Activated T-helper 17 cell treated with anti-CD3 and anti-CD28 coated beads, Interleukin-2, amount 50 U/mL, for 72 hours (primary cell): ENCODE measurements at places on chromosomes 16 and 17.

DNA sequence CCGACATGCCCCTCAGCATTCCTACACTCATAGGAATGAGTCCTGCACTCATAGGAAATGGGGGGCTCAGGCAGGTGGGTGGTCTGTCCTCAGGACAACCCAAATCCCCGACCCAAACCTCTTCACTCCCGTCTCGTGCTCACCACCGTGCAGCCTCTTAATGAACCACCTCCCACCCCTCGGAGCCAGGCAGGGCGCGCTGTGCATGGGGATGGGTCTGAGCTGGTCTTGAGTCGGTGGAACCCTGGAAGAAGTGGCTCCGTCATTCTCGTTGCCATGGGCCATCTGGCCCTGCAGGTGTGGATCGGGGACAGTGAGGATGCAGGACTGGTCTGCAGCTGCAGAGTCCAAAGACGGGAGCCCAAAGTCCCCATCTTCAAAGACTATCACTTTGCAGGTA is 6.4 kb upstream of the RAB40B start:
- ATAC-seq: no peak

- no peak for ATAC-seq
Observed at GRCh38 chr17:32261417-32261736, 4.3 kb upstream of the RHBDL3 start.

DNA sequence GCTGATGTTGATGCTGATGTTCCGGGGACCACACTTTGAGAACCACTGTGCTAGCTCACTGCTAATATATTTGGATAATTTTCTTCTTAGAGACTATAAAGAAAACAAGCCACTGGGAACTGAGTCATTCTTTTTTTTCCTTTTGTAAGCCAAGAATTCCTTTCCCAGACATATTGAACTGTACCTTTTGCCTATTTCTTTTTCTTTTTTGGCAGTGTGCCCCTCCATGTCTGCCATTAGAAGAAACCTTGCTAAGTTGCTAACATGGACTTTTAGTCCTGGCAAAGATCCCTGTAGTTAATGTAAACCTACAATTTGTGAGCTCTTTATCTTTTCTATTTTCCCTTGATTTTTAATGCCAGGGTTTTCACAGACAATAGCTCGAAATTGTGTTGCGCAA is 17.3 kb upstream of the ERCC4 start:
- ATAC-seq: no peak

GRCh38 chr16:19785081-19785480 is 67.0 kb downstream of the IQCK start:
- no peak for ATAC-seq

GRCh38 chr17:71292006-71292405 is 828.8 kb upstream of the SOX9 start:
- ATAC-seq: no peak

- peak; percentile 72 for ATAC-seq
Observed at GRCh38 chr17:32936894-32937500, 9.0 kb downstream of the TMEM98 start.

GRCh38 chr16:56844056-56844455 is 21.0 kb upstream of the SLC12A3 start:
- no peak for ATAC-seq

- no peak for ATAC-seq
Observed at GRCh38 chr17:73118139-73118538, 25.7 kb upstream of the SLC39A11 start.

DNA sequence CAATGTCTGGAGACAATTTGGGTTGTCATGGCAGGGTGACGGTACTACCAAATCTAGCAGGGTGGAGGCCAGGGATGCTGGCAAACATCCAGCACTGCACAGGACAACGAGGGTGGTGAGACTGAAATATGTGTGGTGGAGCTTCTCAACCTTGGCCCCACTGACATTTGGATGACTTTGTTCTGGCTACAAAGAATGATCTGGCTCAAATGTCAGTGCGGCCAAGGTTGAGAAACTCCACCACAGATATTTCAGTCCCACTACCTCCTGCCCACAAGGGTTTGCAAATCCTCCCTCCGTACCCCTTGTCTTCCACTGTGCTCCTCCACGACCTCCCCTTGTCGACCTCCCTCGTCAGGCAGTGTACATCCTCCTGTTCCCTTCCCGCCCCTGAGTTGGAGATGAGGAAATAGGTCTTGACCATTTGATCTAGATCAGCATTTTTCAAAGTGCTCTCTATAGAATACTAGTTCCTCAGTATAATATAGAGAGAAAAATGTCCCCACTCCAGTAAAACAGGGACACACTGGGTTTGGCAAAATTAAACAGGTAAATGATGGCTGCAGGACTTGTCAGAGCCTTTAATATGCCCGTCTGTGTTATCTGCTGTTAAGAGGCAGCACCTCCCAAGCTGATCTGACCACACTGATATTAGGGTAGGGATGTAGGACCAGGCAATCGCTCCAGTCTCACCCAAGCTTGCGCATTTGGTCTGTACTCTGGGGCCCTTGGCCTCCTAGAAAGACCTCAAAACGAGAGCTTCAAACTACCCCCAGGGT is 6.8 kb downstream of the OSGIN1 start:
- no peak for ATAC-seq

DNA sequence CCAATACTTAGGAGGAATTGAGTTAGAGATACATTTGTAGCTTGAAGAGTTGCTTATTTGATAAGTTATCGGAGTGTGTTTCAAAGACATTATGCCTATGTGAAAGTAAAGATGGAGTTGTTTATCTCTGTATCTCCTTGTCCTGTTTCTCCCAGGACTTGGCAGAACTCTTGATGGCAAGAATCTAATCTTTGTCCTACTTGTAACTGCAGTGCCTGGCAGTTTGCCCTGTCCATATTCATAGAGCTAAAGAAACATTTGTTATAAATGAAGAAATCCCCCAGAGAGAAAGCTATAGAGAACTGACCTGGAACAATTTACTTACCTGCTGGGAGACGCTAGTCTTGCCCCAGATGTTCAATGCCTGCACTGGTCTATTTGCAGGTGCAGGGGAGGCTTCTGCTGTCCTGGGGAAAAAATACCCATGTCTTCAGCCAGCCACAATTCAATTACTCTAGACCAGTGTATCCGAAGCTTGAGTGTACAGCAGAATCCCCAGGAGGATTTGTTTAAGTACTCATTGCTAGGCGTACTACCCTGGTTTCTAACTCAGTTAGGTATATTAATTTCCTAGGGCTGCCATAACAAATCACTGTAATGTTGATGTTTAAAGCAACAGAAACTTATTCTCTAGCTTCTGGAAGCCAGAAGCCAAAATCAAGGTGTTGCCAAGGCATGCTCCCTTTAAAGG is 410.0 kb upstream of the HSBP1 start:
- ATAC-seq: no peak

DNA sequence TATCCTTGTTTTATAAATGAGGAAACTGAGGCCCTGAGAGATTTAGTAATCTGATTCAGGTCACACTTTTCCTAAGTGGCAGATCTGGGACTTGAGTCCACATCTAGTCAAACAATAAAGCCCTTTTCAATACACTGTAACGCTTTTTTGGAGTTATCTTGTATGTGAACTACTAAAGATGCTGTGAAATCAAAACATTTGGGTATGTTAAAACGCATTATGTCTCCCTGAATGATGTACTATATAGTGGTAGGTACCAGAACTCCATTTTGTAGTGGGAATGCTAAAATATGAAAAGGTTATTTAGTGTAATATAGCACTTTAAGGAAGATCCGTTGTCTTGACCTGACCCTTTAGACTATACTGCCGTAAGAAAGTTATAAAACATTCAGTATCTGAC is 57.2 kb downstream of the NACA2 start:
- no peak for ATAC-seq

GRCh38 chr17:83096401-83097224 is 17.2 kb downstream of the METRNL start:
- no peak for ATAC-seq

- no peak for ATAC-seq
Observed at GRCh38 chr17:60627124-60627523, 27.1 kb downstream of the PPM1D start.

GRCh38 chr16:50071075-50071671 is 5.4 kb downstream of the HEATR3 start:
- ATAC-seq: no peak

- peak; percentile 43 for ATAC-seq
Observed at GRCh38 chr17:67378454-67379250, 1.6 kb downstream of the PITPNC1 start.

DNA sequence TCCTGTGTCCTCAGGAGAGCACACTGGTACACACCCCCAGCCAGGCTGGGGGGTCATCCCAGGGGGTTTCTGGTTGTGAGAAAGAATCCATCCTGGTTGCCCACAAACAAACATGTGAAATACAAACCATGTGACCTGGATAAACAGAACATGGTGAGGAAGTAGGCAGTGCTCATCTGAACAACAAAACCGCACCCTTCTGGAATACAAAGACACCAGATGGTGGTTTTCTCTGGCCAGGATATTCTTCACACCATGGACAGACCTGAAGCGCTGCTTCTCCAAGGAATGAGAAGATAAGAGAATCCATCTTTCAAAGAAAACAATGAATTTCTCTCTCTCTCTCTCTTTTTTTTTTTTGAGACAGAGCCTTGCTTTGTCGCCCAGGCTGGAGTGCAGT is 302.3 kb downstream of the SLC39A11 start:
- no peak for ATAC-seq

GRCh38 chr16:72043058-72043457 is 11.2 kb upstream of the HP start:
- no peak for ATAC-seq

DNA sequence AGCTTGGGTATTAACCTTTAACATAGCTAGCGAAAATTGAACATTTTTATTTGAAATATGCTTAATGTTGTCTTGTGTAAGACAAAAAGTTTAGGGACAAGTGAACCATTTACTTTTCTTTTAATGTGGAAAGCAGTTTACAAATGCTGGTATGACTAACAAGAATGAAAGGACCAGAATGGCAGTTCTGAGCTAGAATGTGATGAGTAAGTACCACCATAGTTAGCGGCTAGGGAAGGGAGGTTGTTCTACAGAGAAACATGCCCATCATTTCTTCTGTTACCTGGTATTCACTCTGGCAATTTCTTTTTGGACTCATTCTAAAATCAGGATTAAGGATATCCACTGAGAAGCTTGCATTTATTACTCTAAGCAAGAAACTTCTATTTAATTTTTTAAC is 121.1 kb downstream of the WWOX start:
- ATAC-seq: no peak

DNA sequence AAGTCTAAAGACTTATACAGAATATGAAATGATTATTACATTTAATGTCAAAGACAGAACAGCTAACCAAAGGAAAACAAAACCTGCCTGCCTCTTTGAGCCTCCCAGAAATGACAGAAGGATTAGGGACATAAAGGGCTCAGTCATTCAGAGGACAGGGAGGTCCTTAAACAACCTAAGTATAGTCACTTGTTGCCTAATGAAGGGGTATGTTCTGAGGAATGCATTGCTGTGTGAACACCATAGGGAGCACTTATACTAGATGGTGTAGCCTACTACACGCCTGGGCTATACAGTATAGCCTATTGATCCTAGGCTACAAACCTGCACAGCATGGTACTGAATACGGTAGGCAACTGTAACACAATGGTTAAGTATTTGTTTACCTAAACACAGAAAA is 106.4 kb downstream of the PARN start:
- no peak for ATAC-seq

DNA sequence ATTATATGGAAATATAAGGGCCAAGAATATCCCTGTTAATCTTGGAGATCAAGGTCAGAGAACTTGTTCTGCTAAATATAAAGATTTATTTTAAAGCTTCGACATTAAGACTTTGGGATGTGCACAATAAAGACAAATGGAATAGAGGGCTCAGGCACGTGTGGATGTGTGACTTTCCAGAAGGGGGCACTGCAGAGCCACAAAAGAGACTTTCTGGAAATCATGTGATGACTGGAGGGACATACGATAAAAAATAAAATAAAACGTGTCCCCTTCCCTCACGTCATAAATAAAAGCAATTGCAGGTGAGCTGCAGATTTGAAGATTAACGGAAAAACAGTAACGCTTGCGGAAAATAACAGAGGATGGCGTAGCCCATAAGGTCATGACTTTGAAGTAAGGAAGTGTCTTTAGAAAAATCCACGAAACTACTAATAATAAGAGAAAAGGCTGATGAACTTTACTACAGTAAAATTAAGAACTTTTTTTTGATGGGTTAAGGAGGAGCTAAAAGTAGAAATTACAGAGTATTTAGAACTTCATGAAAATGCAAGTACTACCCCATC is 9.4 kb upstream of the ENGASE start:
- ATAC-seq: peak; percentile 72

GRCh38 chr17:32831627-32832243 is 45.2 kb downstream of the MYO1D start:
- ATAC-seq: no peak

- no peak for ATAC-seq
Observed at GRCh38 chr16:1537138-1537577, 3.7 kb downstream of the TMEM204 start.
